Stimulated activated CD4-positive, alpha-beta T cell treated with anti-CD3 and anti-CD28 coated beads, Interleukin-2, amount 100 ng/mL, for 48 hours (primary cell): ENCODE measurements at places on chromosomes 2 and 18.

- DNase-seq: no peak
These were observed 34.4 kb downstream of the ACYP2 start for GRCh38 chr2:54149638-54150441.

- DNase-seq: no peak
These were observed 130.5 kb upstream of the MGAT5 start for GRCh38 chr2:134123332-134123731.

- no peak for DNase-seq
These were observed at the start of gene CAPG for GRCh38 chr2:85409845-85410583. TSS of gene CAPG (minus strand) at chr2:85410366. CDS start at chr2:85402145, 8,221 bp downstream.

- DNase-seq: no peak
These were observed 69.2 kb downstream of the DGKD start for GRCh38 chr2:233423552-233423860.

GRCh38 chr18:5421981-5422380 is 121.8 kb downstream of the EPB41L3 start:
- DNase-seq: no peak

DNA sequence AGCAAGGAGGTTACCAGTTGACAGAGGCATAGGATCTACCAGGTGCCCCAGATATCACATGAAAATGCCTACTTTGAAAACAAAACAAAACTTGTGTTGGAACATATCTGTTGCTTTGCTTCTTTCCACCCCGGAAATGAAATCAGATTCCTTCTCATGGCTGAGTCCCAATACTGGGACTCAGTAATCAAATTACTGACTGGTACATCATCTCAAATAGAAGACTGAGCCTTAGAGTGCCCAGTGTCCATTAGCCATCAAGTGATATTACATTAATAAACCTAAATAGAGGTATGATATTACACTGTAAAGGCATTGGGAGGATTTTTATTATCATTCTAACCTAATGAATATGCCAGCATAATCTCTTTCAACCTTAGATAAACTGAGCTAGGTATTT is 48.6 kb upstream of the MSTN start:
- DNase-seq: no peak

DNA sequence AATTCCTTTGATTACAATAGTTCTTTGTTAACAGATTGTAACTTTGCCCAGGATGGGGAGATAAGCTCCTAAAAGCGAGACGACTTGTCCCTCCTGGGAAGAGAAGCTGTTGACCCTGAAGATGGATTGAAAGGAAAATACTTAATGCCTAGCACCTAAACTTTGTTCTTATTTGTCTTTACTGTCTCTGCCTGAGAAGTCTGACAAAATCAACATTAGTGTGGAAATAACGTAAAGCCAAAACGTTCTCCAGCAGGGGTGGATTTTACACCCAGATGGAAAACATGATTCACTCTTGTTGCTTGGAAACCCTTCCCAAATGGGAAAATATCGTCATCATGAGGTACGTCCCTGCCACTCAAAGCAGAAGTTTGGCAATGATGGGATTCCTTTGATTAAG is 450.1 kb downstream of the SLC4A3 start:
- DNase-seq: no peak

- no peak for DNase-seq
These were observed 108.1 kb downstream of the DYM start for GRCh38 chr18:49352321-49352720.

DNA sequence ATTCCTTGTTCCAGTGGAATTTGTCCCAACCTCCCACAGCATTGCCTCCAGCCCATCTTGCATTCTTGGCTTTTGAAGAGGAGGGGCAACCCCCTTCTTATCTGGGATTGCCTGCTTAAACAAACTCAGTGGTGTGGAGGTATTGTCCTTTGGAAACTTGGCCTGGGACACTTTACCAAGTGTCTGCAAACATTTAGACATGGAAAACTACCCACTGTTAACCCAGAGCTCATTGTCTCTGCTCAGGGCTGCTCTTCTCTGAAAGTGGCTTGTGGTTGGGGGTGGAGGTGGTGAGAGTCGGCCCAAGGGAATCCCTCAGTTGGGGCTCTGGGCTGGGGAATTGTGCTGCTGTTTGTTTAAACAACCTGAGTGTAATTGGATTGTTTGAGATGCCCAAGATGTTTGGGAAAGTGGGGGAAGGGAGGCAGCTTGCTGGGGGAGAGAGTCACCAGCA is 178.3 kb upstream of the GATA6 start:
- no peak for DNase-seq

DNA sequence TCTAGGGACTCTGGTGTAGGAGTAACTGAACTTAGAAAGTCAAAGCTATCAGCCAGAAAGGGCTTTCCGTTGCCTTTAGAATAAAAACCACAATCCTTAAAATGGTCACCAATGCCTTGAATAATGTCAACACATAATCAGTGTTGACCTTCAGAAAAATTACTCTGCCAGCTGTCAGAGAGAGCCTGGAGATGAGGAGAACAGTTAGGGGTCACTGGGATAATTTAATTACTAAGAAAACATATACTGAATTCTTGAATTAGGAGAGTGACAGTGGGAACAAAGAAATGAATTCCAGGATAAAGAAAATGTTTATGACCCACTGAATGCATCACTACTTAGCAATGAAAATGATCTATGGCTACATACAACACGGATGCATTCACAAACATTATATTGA is 23.4 kb upstream of the UGP2 start:
- DNase-seq: no peak
